Fibroblast of the aortic adventitia (primary cell): ENCODE measurements at places on chromosomes 5 and 9. TPM values are rescaled to one million over a fixed set of nuclear protein-coding genes. Genes with fewer than 3 reads are reported as not detected.

DNA sequence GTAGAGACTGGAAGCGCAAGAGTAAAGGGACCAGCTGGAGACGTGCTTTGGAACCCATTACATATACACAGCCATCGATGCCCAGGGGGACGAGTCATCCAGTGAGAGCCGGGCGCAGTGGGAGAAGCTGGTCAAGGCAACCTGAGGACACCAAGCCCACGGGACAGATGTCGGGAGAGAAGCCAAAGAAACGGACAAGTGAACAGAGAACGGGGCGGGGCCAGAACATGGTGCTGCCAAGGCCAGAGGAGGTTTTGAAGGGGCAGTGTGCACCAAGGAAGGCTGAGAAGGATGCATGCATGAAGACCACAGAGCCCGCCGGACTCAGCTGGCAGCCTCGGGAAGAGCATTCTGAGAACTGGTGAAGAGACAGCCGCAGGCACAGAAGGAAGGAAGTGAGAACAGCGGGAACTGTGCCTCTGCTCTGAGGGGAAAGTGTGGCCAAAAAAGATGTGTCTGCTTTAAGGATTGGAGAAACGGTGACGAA is 20.3 kb downstream of the CAMSAP1 start:
- no peak for DNase-seq

- DNase-seq = peak; percentile 58
Observed at GRCh38 chr9:127987103-127987614, 6.4 kb upstream of the EEIG1 start.

DNA sequence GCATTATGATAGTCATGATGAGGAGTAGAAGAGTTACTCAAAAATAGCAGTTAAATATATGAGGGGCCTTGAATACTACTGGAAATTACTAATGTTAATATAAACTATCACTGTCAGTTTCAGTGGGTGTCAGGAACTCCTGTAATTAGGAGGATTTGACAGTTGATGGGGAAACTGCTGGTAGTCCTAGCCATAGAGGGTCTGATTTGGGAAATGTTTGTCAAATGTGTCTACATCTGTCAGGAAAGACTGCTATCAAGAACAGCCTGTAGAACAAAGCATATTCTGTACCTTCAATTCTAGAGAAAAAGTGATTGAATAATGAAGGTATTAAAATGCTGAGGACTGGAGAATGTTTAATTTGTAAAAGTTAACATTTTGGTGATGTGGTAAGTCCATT is 567.9 kb downstream of the CDH9 start:
- no peak for DNase-seq

GRCh38 chr9:123002754-123003153 is 30.7 kb upstream of the GPR21 start:
- DNase-seq = peak; percentile 22

DNA sequence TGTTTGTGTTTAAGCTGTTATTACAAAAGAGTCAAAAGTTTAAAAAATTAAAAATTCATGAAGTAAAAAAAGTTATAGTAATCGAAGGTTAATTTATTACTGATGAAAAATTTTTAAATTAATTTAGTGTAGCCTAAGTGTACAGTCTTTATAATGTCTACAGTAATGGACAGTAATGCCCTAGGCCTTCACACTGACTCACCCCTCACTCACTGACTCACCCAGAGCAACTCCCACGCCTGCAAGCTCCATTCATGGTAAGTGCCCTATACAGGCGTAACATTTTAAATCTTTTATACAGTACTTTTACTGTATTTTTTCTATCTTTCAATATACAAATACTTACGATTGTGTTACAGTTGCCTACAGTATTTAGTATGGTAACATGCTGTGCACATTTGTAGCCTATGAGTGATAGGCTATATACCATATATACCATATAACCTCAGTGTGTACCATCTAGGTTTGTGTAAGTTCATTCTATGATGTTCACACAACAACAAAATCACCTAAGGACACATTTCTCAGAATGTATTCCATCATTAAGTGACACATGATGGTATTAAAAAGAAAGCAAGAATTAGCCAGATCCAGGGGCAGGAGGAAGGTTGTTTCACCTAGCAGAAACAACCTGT is 40.1 kb downstream of the DCAF10 start:
- peak; percentile 69 for DNase-seq

DNA sequence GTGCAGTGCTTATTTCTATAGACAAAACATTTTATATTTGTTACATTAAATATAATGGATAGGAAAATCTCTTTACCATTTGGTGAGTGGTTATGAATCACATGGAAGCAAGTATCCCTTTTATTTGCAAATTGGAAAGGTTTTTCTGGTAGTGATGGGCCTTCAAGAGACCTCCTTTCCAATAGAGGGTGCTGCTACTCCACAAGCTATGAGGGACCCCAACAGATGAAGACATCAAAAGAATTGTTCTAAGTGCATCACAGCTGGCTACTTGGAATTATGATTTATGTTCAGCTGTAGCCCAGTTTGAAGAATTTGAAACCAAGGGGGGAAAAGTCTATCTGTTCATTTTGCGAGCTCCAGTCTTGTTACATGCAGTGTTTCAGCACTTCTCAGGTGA is 493.7 kb upstream of the SGCD start:
- DNase-seq = no peak

- DNase-seq = no peak
Observed at GRCh38 chr9:113851873-113852272, 24.2 kb upstream of the ZNF618 start.

LCN9 gene
- total RNA-seq = not detected in 2 replicates

IFNA21 gene
- total RNA-seq = not detected in 2 replicates

DNA sequence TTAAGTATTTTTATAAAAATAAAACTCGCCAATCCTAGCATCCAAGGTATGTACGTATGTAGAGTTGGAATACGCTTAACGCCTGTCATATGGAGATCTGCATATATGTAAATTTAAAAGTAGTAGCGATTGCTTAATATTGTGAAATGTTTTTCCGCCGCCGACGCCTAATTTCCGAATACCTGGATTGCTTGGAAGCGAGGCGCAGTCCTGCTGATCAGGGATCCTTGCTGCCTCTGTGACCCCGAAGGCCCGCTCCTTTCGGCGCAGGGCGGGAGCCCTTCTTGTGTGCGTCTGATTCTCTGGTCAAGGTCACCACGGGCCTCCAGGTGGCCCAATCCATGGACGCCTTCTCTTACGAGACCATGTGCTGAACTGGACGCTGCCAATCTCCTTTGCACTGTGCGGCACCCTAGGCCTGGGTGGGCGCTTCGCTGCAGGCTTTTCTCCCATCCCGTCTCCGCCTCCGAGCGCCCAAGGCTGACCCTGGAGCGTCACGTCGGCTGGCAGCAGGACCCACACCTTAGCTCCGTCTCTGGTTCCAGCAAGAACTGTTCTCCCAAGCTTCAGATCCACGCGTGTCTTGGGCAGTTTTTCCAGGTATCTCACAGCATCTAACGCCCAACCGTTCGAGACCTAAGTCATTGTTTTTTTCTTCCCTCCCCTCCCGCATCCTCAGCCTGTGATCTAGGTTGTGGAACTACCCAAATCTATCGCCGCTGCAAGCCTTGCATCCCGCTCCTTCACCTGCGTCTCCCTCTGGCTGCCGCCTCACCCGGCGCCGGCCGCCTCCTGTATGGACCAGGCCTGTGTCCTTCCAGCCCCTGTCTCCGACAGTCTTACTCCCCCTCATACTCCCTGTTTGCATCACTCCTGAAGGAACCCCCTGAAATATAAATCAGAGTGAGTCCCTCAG is 3.6 kb upstream of the TRIM41 start:
- DNase-seq = no peak

DNA sequence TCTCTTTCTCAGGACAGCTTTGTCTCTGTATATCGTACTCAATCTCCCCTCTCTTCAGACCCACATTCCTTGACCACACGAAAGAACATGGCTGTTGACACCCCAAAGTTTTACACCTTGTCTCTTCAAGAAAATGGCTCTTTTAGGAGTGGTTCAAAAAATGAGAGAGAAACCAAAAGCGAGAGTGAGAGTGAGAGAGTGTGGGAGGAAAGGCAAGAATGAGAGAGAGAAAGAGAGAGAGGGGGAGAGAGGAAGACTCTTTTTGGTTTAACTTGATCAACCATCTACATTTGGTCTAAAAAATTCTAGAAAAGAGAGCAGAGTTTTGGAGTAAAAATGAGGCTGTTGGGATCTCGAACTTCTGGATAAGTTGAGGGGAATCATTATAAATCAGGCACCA is 581.8 kb upstream of the WWC1 start:
- DNase-seq = no peak

LCN2 gene
- total RNA-seq = not detected in 2 replicates

DNA sequence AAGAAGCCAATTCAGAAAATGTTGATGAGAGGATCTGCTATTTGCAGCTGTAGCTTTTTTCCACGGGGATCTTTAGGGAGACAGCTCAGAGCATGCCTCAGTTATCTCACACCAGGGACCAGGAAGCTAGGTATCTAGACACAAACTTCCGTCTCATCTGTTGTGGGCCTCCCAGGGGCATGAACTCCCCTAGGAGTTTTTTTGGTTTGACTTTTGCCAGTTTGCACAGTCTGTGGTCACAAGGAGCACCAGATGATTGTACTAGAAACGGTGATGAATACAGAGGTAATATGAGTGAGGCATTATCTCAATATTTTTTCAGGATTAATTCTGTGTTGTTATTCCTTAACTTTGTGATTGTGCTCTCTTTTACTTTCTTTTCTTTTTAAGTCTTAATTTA is 533.2 kb upstream of the SEMA6A start:
- no peak for DNase-seq

FAF2 gene
- total RNA-seq = 42.3 and 45.3 TPM in 2 replicates

DNA sequence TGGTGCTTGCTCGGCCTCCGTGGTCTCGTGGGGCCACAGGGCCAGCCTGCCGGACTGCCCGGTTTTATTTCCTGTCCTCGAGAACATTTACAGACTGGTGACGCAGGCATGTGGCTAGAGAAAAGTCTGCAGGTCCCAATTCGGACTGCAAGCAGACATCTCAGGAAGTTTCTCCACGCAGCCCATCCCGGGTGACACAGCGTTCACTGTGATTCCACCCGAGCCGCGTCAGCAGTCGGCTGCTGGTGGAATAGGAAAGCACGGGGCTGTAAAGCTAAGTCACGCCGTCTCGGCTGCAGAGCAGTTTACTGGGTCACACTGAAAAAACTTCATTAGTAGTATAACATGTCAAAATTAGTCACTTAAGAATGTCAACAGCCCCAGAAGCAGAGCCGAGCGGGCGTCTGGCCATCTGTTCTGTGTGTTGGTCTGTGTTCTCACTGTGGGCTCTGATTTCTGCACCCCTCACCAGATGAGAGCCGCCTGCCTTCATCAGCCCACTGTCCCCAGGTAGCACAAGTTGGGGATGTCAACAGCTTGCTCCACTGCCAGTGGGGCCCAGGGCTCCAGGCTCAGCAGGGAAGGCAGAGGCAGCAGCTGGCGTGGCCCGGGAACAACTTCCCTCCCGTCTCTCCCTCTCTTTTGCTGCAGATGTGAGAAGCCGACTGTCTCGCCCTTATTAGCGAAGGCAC is 363.7 kb downstream of the IRX2 start:
- no peak for DNase-seq

GRCh38 chr5:142866563-142867275 is 96.5 kb downstream of the ARHGAP26 start:
- peak; percentile 80 for DNase-seq

SNX24 gene
- total RNA-seq = 16.8 and 26.5 TPM in 2 replicates

SLC36A2 gene
- total RNA-seq = not detected in 2 replicates

DNA sequence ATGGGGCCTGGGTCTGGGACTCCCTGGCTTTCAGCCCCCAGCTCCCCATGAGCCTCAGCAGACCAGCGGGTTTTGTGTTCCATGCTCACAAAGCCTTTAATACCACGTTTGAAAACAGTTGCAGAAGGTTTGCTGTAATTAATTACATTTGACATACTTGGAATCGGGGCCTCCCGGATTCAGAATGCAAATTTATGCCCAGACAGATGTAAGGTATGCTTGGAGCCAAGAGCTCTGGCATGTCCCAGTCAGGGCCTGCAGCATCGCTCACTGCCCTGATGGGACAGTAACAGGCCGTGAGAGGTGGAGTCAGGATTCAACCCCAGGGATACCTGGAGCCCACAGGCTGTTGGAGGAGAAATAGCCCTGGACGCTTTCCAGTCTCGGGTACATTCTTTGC is 12.2 kb downstream of the ZNF618 start:
- DNase-seq = peak; percentile 29

DNA sequence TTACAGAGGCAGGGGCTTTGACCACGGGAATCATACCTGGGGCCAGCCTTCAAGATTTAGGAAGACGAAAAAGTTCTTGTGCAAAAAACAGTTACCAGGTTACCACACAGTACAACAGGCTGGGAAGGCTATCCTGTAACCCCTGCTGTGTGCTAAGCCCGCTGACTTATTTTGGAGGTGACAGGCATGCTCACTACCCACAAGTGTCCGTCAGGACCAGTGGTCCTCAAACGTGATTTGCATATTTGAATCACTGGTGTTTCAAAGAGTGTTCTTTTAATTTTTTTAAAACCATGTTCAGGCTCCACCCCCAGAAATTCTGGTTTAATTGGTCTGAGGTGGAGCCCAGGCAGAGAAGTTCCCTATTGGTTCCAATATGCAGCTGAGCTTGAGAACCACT is 146.6 kb downstream of the TTLL11 start:
- DNase-seq = no peak

FBP2 gene
- not detected in 2 replicates for total RNA-seq
